ENCODE measurements at places on chromosomes 2 and 18.
A peak's percentile ranks its signal among the peaks of the same experiment; 100 is the strongest.

DNA sequence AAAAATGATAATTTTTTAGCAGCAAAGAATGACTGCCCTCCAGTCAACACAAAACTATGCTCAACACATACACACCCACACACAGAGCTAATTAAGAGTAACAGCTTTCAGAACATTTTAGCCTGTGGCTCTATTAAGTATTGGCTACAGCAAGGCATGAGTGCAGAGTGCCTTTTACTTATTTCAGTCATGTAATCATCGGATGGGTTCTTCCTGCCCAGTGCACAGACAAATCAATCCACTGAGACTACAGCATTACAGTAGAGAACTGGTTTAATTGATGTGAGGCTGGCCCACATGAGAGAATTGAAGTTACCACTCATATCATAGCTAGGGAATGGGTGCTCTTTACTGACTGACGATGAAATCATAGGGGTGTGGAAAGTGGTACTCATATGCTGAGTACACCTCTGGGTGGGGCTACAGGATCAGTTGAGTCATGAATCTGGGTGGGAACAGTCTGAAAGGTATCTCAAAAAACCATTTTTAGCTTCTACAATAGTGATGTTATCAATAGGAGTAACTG is 241.0 kb downstream of the FSIP2 start:
- no peak for DNase-seq

DNA sequence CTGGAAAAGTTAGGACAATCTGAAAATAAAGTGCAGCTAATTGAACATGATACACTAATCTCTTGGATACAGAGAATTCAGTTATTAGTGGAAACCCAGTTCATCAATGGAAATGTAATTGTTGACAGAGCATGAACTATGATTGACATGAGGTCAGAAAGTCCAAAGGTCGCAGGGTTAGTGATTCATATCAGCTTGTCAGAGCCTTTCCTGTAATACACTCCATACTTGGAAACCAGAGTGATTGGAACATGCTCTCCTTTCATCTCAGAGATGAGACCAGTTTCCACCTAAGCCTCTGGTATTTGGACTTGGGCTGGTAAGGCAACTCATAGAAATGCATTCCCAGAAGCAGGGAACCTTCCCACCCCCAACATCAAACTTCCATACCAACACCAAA is 8.5 kb upstream of the NCKAP5 start:
- DNase-seq, result no peak

- no peak for DNase-seq
These were observed 11.3 kb downstream of the TTLL4 start for GRCh38 chr2:218721934-218722333.

GRCh38 chr2:36456227-36457175 is 100.9 kb downstream of the CRIM1 start:
- DNase-seq, result no peak

DNA sequence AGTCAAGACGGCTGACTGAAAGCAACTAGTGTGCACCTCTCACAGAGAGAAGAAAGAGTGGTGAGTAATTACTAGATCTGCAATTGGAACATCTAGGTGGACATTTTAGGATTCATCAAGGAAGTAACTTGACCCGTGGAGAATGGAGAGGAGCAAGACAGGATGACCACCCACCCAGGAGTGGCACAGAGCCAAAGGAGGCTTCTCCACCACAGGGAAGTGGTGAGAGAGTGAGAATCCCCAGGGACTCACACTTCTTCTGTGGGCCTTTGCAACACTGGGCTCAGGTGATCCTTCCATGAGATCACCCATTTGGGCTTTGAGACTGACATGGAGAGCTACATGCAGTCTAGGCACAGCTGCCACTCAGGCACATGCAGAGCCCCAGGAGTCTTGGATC is 132.8 kb upstream of the GALNT5 start:
- DNase-seq, result no peak

- DNase-seq, result no peak
These were observed 84.1 kb upstream of the SLC66A3 start for GRCh38 chr2:11071211-11071610.

- DNase-seq, result no peak
These were observed 13.0 kb downstream of the ATIC start for GRCh38 chr2:215324811-215325210.

GRCh38 chr2:178328037-178328436 is 122.9 kb downstream of the PRKRA start:
- no peak for DNase-seq

DNA sequence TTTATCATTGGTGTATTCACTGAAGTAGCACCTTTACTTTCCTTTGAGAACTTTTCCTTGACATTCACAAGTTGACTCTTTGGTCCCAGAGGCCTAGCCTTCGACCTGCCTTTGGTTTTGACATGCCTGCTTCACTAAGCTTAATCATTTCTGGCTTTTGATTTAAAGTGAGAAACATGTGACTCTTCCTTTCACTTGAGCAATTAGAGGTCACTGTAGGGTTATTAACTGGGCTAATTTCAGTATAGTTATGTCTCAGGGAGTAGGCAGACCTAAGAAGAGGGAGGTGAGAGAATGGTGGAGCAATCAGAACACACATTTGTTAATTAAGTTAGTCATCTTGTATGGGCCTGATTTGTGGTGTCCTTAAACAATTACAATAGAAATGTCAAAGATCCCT is 1040.7 kb upstream of the SLC39A10 start:
- no peak for DNase-seq

DNA sequence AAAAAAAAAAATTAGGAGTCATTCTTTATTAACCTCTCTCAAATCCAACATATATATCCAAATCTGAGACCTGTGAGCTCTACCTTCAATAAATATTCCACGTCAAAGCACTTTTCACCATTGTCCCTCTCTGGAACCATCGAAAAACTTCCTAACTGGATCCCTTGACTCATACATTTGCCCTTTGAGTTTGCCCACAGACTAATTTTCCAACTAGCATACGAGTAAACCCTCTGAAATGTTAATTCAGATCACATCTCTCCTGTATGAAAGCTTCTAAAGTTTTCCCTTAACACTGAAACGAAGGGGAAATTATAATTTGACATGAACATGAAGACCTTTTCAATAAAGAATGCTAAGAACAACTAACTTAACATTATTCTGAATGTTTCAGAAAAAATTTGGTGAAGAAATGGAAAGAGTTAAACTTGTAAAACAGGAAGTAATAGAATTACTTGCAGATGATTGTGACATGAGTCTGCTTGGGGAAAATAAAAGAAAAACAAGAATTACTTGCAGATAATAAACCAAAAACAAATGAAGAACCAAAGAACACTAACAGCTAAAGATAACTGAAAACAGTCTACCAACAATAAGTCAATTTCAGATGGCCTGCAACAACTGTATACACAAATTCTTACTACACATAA is 110.6 kb downstream of the C2orf74 start:
- no peak for DNase-seq

DNA sequence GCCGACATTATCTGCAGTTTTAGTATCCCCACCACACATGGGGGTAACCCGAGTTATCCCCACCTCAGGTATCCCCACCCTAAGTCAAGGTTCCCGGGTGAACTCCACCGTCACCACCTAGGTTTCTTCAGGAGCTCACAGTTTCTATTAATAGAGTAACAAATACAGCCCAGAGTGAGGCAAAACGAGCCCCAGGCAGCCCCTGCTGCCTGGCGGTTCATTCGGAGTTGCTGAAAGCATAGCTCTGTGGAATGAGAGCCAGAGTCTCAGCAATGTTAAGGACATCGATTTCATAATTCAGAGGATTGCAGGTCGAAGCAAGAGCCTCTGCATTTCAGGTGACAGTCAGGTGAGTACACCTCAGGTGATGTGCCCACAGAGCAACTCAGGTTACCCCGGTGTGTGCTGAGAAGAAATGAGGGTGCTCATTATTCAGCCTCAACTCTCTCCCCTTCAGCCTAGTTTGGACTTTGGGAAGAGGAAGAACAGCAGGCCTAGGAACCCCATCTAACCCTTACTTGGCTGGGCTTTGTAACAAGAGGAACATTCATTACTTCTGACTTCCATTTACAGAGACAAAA is 10.7 kb downstream of the SATB2 start:
- no peak for DNase-seq

GRCh38 chr2:3741396-3741795 is 38.0 kb downstream of the DCDC2C start:
- no peak for DNase-seq

GRCh38 chr18:76491776-76492668 is 3.0 kb downstream of the ZNF516 start:
- DNase-seq, result peak; percentile 47

DNA sequence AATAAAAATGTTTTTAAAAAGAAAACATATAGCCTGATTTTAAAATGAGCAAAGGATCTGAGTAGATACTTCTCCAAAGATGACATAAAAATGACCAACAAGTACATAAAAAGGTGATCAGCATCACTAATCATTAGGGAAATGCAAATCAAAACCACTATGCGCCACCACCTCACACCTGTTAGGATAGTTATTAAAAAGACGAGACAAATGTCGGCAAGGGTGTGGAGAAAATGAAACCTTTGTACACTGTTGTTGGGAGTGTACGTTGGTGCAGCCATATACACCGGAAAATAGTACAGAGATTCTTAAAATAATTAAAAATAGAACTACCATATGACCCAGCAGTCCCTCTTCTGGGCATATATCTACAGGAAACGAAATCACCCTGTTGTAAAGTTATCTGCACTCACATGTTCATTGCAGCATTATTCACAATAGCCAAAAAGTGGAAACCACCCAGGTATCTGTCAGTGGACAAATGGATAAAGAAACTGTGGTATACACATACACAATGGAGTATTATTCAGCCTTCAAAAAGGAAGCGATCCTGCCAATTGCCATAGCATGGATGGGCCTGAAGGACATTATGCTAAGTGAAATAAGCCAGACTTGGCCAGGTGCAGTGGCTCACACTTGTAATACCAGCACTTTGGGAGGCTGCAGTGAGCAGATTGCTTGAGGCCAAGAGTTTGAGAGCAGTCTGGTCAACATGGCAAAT is 91.6 kb downstream of the PRKRA start:
- DNase-seq, result peak; percentile 85

- no peak for DNase-seq
These were observed 76.1 kb downstream of the TWIST2 start for GRCh38 chr2:238924032-238924431.

GRCh38 chr2:42252464-42252863 is 83.3 kb downstream of the EML4 start:
- DNase-seq, result no peak

GRCh38 chr2:71880287-71880686 is 267.4 kb downstream of the CYP26B1 start:
- no peak for DNase-seq

- DNase-seq, result no peak
These were observed 99.9 kb downstream of the DYM start for GRCh38 chr18:49360582-49360981.

DNA sequence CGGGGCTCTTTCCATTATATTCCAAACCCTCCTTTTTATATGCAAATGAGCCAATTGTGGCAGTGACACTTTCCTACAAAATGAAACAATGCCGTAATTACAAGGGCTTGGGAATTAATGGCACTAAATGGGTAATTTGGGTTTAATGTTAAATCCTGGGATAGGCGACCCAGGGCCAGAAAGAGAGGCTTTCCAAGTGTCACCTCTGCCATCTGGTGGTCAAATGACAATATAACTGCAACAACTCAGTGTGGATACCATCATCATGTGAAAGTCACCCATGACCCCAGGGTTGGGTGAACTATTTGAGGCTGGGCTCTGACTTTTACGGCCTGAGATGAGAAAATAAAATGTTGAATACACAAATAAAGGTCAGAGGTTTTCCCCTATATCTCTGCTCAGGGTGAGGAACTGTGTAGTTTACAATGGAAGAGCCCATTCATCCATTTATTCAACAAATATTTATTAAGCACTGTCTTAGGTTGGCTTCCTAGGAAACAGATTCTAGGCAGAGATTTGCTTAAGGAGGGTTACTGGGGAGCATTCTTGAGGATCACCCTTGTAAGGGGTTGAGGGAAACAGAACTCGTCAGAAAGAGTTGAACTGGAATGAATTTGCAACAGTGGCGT is 13.6 kb upstream of the THADA start:
- peak; percentile 56 for DNase-seq

DNA sequence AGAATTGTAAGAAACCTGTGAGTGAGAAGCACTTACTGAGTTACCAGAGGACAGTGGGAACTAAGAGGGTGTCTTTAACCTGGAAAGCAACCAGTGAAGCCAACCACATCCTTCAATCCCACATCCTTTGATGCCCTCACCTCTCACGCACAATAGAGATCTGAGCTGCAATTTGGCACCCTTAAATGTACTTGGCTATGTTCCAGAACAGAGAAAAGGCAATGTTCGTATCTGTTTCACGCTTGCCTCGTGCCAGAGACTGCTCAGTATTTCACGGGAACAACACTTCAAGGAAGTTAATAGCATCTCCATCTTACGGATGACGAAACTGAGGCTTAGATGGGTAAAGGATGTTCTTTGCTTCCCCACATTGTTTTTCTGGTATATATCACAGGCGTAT is 167.4 kb downstream of the DPP10 start:
- DNase-seq, result no peak

Data from WERI-Rb-1 (cell line).